ENCODE measurements at places on chromosomes 7 and 10. TPM values are rescaled to one million over a fixed set of nuclear protein-coding genes. Genes with fewer than 3 reads are reported as not detected.

LIPJ gene
- not detected for total RNA-seq

GRCh38 chr7:128963327-128963757 is 25.6 kb downstream of the IRF5 start:
- no peaks in the 10 kb centered on the region for H3K27me3 ChIP-seq
- DNase-seq, result no peak
- peaks cover 2% of the 10 kb centered on the region for H3K4me1 ChIP-seq
- H3K4me3 ChIP-seq, result no peak overlapping the region

GRCh38 chr10:50467209-50467608 is 156.5 kb downstream of the SGMS1 start:
- peaks cover 2% of the 10 kb centered on the region for H3K4me1 ChIP-seq
- no peak overlapping the region for H3K4me3 ChIP-seq
- no peak for DNase-seq
- H3K36me3 ChIP-seq, result no peaks in the 10 kb centered on the region
- no peak overlapping the region for H3K27ac ChIP-seq
- no peaks in the 10 kb centered on the region for H3K27me3 ChIP-seq

OR13A1 gene
- total RNA-seq, result not detected

FKBP6 gene
- total RNA-seq, result 0.13 TPM

DNA sequence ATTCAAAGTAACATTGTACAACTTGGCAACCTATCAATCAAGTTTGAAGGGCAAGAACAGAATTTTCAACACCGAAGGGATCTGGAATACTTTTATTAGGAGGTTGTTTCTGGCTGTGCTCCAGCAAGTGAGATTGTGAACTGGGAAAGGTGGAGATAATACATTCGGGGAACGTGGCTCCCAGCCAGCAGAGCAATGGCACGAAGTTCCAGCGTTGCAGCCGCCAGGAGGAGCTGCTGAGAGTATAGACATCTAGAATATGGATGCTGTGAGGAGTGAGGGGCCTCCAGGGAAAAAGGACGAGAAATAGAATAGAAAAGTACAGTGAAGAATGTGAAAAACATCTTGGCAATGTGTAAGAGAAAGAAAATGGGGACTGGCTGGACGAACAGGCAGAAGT is 69.5 kb downstream of the TCERG1L start:
- no peaks in the 10 kb centered on the region for H3K27me3 ChIP-seq
- no peak overlapping the region for H3K4me3 ChIP-seq
- H3K36me3 ChIP-seq, result no peaks in the 10 kb centered on the region
- DNase-seq, result peak; percentile 49
- H3K4me1 ChIP-seq, result no peaks in the 10 kb centered on the region

- no peaks in the 10 kb centered on the region for H3K4me1 ChIP-seq
- no peak for DNase-seq
- no peaks in the 10 kb centered on the region for H3K27me3 ChIP-seq
- no peak overlapping the region for H3K4me3 ChIP-seq
- H3K27ac ChIP-seq, result no peak overlapping the region
Observed at GRCh38 chr10:5443429-5443828, 31.1 kb downstream of the NET1 start.

- no peak overlapping the region for H3K4me3 ChIP-seq
- no peaks in the 10 kb centered on the region for H3K36me3 ChIP-seq
- no peak for DNase-seq
- H3K4me1 ChIP-seq, result no peaks in the 10 kb centered on the region
Observed at GRCh38 chr10:28963539-28964221, 286.4 kb downstream of the BAMBI start.

C1QL3 gene
- total RNA-seq, result not detected

TAC1 gene
- total RNA-seq, result 2.0 TPM

GRCh38 chr10:77109351-77109994 is 528.1 kb downstream of the KCNMA1 start:
- no peak for DNase-seq
- no peaks in the 10 kb centered on the region for H3K36me3 ChIP-seq
- no peak overlapping the region for H3K27ac ChIP-seq

- no peaks in the 10 kb centered on the region for H3K36me3 ChIP-seq
- H3K27ac ChIP-seq, result no peak overlapping the region
- no peak for DNase-seq
- no peak overlapping the region for H3K4me3 ChIP-seq
Observed at GRCh38 chr10:42988069-42988468, 88.8 kb upstream of the RET start.

FEZF1 gene
- total RNA-seq, result not detected

IL6 gene
- 1.6 TPM for total RNA-seq

ACTR3C gene
- total RNA-seq, result 31.6 TPM

STAG3 gene
- total RNA-seq, result 3.7 TPM

- DNase-seq, result no peak
- H3K4me1 ChIP-seq, result no peaks in the 10 kb centered on the region
- H3K4me3 ChIP-seq, result no peak overlapping the region
- no peaks in the 10 kb centered on the region for H3K27me3 ChIP-seq
Observed at GRCh38 chr10:63281967-63282366, 148.8 kb downstream of the NRBF2 start.

TMEM168 gene
- total RNA-seq, result 26.9 TPM

DNA sequence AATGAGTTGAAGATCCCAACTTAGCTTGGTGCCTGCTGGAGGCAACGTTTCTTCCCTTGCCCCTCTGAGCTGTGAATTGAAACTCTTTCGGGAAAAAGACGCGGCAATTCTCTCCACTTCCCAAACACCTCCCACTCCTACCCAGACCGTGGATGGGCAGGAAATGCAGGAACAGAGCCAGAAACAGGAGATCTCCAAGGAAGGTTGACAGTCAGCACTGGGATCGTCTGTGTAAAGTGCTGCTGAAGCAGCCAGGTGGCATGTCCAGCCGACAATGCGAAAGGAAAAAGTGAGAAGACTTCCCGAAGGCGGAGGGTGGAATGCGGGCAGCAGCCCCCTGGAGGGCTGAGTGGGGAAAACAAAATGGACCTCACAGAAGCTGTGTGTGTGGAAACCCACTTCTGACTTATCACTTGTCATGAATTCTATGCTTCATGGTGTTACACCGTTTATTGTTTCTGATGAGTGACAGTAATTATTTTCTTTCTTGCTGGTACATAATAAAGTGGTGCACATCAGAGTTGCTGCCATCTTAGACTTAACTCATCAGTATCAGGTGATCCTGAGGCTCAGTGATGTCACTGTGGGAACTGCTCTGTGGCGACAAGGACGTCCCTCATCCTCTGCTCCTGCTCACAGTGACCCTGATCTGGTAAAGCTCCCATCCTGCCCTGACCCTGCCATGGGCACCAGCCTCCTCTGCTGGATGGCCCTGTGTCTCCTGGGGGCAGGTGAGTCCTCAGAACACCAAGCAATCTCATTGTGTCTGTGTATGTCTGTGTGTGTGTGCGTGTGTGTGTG is 220.5 kb upstream of the PRSS1 start:
- H3K27me3 ChIP-seq, result no peaks in the 10 kb centered on the region
- no peak for DNase-seq
- H3K4me1 ChIP-seq, result no peaks in the 10 kb centered on the region

GRCh38 chr10:96578022-96578421 is 8.8 kb downstream of the TM9SF3 start:
- no peak for DNase-seq
- H3K4me1 ChIP-seq, result no peaks in the 10 kb centered on the region
- H3K4me3 ChIP-seq, result no peak overlapping the region
- no peak overlapping the region for H3K27ac ChIP-seq
- no peaks in the 10 kb centered on the region for H3K36me3 ChIP-seq

- no peaks in the 10 kb centered on the region for H3K4me1 ChIP-seq
- no peaks in the 10 kb centered on the region for H3K27me3 ChIP-seq
- H3K27ac ChIP-seq, result no peak overlapping the region
- DNase-seq, result no peak
Observed at GRCh38 chr7:143329471-143330170, 13.7 kb downstream of the CLCN1 start.

CALHM3 gene
- total RNA-seq, result not detected

- H3K36me3 ChIP-seq, result no peaks in the 10 kb centered on the region
- no peaks in the 10 kb centered on the region for H3K27me3 ChIP-seq
- no peak for DNase-seq
- H3K27ac ChIP-seq, result no peak overlapping the region
- no peak overlapping the region for H3K4me3 ChIP-seq
- H3K4me1 ChIP-seq, result no peaks in the 10 kb centered on the region
Observed at GRCh38 chr7:40356871-40357709, 222.3 kb downstream of the SUGCT start.

HOXA13 gene
- 0.44 TPM for total RNA-seq

DNA sequence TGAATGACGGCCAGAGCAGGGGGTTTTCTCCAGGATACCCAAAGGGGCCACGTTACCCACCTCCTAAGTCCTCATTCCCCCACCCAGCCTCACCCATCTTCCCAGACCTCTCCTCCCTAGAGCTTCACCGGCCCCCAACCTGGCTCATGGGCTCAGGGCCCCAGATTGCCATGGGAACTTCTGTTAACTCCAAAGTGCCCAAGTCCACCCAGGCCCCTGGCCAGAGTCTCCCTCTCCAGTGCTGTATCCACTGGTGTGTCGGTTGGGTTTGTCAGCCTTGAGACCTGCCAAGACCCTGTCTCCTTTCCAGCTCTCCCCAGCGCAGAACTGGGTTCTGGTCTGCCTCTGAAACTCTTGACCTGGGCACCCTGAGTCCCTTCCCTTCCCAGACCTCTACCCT is 37.1 kb upstream of the ZMIZ2 start:
- no peaks in the 10 kb centered on the region for H3K4me1 ChIP-seq
- no peaks in the 10 kb centered on the region for H3K27me3 ChIP-seq

AGR2 gene
- 164 TPM for total RNA-seq

Measured in kidney (tissue), 22 donors.